H1 (cell line): ENCODE measurements at places on chromosomes 2 and 18. TPM values are rescaled to one million over a fixed set of nuclear protein-coding genes. Genes with fewer than 3 reads are reported as not detected.

- H3K36me3 ChIP-seq, result no peaks in the 10 kb centered on the region
- no peak overlapping the region for H3K27ac ChIP-seq
- no peaks in the 10 kb centered on the region for H3K4me1 ChIP-seq
- no peaks in the 10 kb centered on the region for H3K27me3 ChIP-seq
Observed at GRCh38 chr2:10504994-10505820, 57.1 kb upstream of the ODC1 start.

GRCh38 chr2:217845301-217845700, 157.5 kb downstream of the TNS1 start:
- H3K36me3 ChIP-seq, result no peaks in the 10 kb centered on the region
- DNase-seq, result no peak
- H3K27ac ChIP-seq, result no peak overlapping the region
- no peaks in the 10 kb centered on the region for H3K4me1 ChIP-seq
- no peaks in the 10 kb centered on the region for H3K27me3 ChIP-seq

CMPK2 gene
- 0.28 and 0.31 TPM in 2 replicates for total RNA-seq

DNA sequence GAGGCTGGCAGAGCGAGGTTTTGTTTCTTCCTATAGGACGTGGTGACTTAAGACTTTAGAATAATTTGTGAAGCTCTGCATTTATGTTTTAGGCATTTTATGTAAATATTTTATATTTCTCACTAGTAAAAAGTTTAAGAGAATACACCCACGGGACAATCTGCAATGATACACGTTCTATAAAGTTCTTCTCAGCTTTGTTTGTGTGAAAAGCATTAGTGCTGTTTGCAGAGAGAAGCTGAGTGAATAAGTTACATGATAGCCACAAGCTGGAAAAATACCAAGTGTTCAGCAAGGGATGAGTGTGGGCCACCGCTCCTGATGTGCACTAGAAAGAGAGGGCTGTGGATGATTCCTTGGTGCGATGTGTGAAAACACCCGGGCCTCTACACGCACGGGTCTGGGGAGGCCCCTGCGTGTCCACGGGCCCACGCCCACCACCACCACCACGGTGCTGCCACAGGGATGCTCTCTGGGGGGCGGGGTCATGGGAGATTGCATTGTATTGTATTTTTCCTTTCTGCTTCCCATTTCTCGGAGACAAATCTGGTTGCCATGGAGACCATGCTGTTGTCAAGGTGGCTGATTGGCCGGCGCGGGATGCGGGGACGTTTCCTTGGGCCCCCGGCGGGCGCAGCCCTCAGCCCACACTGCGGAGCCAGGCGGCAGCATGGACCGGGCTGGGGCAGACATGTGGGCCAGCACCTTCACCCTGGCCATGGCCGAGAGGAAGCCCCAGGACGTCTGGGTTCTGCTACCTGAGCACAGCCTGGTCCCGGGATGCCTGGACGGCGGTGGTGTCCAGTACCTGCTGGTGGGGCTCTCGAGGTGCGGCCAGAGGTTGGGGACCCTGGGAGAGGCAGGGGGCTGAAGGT, at the start of gene RTP5:
TSS of gene RTP5 (plus strand) at position 643 of the 875 bp plus-strand sequence. CDS start at position 671, 28 bp downstream.
- peaks cover 3% of the 10 kb centered on the region; the same call in 1 of the 2 replicates for H3K4me1 ChIP-seq
- no peaks in the 10 kb centered on the region for H3K36me3 ChIP-seq
- H3K4me3 ChIP-seq, result no peak within 1 kb of the TSS
- no peak for DNase-seq
- no peaks in the 10 kb centered on the region; the same call in 1 of the 2 replicates for H3K27me3 ChIP-seq
- H3K27ac ChIP-seq, result no peak within 1 kb of the TSS

DNA sequence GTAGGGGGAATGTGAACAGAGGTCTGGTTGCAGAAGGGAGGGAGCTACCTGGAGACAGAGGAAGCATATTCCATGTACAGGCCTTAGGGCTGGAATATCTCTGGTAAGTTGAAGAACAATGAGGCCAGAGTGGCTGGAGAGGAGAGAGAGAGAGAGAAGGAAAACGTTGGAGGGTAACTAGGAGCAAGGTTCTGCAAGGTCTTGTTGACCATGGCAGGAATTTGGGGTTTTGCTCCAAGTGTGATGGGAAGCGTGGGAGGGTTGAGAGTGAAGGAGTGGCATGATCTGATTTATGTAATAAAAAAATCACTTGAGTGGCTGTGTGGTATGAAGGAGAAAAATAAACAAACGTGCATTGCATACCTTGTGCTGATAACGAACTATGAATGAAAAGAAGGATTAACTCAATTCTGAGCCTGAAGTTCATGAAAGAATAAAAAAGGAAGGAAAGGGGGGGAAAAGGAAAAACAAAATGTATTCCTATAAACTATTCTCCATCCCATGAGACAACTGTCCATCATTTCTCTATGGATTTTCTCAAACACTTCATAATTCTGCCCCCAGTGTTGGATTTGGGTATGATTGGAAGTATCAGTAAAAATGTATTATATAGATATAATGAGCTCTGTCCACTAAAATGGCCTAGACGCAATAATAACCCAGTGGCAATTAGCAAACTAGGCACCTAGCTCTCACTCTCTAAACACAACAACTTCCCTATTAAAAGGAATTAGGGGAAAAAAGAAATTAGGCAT, 59.7 kb upstream of the PMAIP1 start:
- no peaks in the 10 kb centered on the region for H3K36me3 ChIP-seq
- H3K4me3 ChIP-seq, result no peak overlapping the region
- no peaks in the 10 kb centered on the region for H3K27me3 ChIP-seq
- DNase-seq, result no peak
- H3K4me1 ChIP-seq, result no peaks in the 10 kb centered on the region
- H3K27ac ChIP-seq, result no peak overlapping the region

ECEL1 gene
- total RNA-seq, result 6.5 and 7.7 TPM in 2 replicates

SLC30A3 gene
- total RNA-seq, result 15.2 and 16.1 TPM in 2 replicates
